ENCODE measurements at places on chromosomes 2 and 18.

DNA sequence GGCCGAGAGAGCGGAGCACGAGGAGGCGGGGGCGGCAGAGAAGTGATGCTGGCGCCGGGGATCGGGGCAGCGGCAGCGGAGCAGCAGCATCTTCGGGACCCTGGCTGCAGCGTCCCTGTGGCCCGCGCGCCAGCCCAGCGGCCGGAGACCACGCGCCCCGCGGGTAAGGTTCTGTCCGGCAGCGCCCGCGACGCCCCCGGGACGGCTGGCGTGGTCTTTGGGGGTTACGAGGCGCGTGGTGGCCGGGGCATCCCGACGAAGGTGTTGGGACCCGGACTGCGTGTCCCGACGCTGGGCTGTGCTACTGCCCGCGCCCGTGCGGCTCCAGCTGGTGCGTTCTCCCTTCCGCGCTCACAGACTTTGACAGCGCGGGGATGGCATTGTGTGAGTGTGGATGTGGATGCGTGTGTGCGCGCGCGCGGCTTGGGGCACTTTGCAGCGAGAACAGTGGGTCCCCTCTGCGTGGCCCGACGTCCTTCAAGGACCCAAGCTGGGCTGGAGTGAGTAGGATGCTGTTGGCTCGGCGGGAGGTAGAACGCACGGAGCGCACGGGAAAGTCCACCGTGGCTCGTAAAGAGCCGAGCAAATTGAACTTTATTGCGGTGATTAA lies 405.0 kb downstream of the XIRP2 start:
- DNase-seq: no peak

DNA sequence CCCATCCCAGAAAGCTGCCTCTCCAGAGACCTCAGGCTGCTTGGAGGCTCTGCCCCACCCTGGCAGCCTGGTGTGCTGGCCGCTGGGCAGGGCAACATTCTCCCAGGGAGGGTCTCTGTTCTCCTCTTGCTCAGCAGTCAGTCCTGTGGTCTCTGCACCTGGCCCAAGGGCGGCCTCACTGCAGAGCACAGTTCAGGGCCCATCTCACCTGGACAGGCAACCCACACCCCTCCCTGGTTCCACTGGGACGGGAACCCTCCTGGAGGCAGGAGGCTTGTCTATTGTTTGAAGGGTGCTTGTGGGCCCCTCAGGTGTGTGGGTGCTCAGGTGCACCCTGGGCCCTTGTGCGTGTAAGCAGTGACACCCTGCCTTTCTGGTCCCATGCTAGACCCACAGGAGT lies 67.2 kb upstream of the OTOS start:
- DNase-seq: peak; percentile 31

DNA sequence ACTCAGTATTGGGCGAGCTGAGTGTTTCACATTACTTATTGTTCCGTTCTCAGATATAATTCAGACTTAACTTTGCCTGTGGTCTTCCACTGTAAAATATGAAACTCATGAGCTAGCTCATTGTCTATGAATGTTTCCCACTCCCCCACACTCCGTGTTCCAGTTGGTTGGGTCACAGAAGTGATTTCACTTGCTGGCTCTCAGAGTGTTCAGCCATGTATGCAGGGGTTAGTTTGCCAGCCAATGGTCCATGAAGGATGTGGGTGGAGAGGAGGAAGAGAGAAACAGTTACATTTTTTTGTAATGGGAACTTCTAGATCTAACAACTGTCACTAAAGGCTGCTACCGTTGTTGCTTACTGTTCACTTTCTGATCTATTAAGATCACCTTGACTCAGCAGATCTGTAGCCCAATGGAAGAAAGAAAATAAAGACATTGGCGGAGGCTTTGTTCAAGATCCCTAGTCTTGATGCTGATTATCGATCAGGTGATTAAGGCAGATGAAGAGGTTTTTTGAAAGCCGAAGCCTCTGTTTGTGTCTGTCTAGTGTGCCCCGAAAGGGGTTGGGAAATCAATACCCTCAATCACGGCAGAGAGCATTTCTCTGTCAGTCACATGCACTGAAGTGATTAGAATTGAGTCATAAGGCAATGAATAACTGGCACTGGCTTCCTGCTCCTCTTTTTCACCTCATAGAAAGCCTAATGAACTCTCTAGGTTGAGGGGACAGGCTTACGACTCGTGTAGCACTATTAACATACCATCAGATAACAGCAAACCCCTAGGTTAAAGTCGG lies 279.7 kb upstream of the FIGN start:
- DNase-seq: no peak

DNA sequence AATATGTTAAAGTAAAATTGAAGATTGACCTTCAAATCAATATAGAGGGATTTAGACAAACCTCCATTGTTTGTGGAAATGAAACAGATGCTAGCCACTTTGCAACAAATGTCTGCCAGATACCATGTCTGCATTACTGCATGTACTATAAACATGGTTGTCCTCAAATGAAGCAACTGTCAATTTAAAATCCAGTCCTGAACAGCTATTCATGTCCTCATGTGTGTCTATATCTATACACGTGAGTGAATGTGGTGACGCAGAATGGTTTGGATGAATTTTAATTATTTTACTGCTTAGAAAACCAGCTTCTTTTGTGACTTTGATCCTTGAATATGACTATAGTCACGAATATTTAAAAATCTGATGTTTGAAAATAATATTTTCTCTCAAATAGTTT lies 71.5 kb downstream of the NYAP2 start:
- no peak for DNase-seq

GRCh38 chr2:60979231-60979630 lies 38.3 kb upstream of the PEX13 start:
- DNase-seq: no peak

GRCh38 chr18:25247725-25248124 lies 104.2 kb downstream of the ZNF521 start:
- no peak for DNase-seq

DNA sequence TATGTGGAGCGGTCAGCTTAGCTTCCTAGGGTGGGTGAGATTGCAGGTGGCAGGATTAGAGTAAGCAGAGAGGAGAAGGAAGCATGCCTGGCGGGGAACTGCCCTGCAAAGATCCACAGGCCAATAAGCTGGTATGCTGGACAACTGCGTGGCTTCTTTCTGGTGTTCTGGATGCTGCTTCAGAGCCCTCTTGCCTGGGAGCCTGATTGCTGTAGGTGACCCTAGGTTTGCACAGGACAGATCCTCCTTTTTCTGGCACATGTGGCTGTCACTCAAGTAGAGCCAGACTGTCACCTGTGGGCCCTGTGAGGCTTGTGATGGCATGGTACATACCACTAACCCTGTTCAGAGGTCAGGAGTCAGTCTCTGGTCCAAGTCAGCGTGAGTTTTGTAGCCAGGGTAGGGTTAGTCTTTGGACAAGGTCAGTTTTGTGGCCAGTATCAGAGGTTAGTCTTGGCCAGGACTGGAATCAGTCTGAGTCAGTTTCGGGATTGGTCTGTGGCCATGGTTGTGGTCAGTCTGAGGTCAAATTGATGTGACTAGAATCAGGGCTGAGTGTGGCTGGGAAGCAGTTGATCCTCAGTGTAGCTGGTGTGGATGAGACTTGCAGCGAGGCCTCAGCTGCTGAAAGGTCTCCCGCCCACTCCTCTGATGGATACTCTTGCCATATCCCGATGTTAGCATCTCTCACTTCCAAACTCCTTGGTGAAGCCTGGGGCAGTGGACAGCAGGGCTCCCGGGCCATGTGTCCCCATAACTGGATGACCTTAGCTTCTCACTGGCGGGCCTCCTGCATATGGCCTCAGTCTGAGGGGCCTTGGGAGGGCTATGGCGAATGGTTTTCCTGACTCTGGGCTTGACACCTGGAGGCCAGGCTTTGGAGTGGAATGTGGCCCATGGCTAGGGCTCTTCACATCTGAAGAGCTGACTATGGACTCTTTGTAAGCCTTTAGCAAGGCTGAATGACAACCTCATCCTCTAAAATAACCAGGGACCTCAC lies 260.5 kb downstream of the DYSF start:
- no peak for DNase-seq

GRCh38 chr2:64819361-64819760 lies 165.6 kb upstream of the SERTAD2 start:
- DNase-seq: no peak

DNA sequence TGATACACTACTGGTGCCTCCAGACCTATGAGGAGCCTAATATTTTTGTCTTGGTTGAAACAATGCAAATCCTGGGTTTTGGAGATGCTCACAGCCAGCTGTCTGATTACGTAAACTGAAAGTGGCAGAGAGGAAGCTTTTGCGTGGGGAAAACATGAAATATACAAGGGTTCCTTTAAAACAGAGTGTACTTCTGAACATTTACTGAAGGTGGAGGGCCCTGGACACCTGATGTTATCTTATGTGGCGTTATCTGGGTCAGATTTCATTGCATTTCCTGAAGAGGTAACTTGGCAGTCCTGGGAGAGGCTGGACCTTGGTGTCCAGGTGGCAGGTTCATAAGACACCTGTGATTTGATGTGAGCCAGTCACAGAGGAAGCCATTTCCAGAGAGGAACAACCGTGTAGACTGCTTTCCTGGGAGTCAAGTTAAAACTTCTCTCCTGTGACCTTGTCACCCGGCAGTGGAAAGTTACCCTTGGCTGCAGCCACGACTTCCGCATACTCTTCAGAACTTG lies 105.0 kb downstream of the NEDD4L start:
- DNase-seq: no peak

- no peak for DNase-seq
Measured at GRCh38 chr2:20818820-20819219, 4.1 kb downstream of the LDAH start.

DNA sequence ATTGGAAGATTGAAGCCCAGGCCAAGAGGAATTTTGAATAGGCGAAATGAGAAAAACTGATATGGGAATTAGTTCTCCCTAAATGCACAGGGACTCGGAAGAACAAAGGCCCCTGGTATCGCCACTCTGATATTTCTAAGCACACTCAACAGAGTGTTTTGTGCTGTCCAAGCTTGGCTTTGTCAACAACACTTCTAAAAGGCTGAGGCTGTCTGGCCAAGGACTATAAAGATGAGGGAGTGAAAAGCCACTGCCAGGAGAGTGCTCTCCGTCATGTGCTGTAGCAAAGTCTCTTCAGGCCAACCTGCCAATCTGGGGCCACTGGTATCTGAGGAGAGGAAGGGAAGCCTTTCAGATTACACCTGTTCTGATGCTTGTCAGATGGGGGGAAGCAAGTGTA lies 611.2 kb upstream of the PIK3C3 start:
- DNase-seq: no peak

- DNase-seq: no peak
Measured at GRCh38 chr2:85709401-85709811, 15.2 kb downstream of the GNLY start.

GRCh38 chr2:121596221-121597080 lies 52.8 kb downstream of the CLASP1 start:
- DNase-seq: no peak

- DNase-seq: no peak
Measured at GRCh38 chr2:8176887-8177286, 505.0 kb upstream of the ID2 start.

DNA sequence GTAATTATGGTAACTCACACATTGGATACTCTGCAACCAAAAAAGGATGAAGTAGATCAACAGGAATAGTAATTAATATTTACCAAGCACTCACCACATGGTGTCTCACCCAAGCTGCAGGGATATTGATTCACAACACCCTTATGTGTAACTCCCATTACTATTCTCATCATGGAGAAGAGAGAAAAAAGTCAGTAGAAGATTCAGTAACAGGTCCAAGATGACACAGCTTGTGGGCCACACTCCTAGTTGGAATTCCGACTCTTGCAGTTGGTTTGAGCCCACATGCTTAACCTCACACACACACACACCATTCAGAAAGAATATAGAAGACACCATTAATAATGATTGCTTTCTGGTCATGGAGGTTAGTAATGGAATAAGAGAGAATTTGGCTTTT lies 1.7 kb upstream of the MLPH start:
- no peak for DNase-seq

GRCh38 chr18:77344786-77345500 lies 95.3 kb downstream of the GALR1 start:
- DNase-seq: peak; percentile 70

DNA sequence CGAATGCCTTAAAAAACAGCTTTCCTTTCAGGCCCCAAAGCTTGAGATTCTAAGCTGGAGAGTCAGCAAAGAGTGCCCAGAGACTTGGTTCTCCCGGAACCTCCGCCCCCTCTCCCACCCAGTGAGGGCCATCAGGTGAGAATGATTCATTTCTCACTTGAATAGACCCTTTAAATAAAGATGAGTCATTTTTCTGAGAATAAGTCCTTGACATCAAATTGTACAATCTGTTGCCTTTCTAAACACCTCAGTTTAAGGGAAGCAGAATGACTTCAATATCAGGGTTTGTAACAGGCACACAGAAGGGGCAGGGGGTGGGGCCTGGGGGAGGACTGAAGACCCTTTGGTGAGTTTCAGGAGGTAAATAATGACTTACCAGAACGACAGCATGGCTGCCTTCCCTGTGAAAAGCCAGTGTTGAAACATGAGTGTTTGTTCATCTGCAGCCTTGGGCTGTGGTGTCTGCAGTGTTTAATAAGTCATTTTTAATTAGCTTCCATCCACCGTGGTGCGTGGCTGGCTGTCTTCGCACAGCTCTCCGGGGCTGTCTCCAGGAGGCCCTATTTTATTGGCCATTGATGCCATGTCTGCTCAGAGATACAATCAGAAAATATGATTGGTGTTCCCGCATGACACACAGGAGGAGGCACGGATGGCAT lies 134.9 kb upstream of the ZNF236 start:
- DNase-seq: no peak
